ENCODE measurements at places on chromosomes 1 and 21.

GRCh38 chr1:208809876-208810275 is 565.7 kb upstream of the PLXNA2 start:
- no peak for DNase-seq

- DNase-seq = no peak
Measured at GRCh38 chr1:92186081-92186480, 31.6 kb upstream of the C1orf146 start.

DNA sequence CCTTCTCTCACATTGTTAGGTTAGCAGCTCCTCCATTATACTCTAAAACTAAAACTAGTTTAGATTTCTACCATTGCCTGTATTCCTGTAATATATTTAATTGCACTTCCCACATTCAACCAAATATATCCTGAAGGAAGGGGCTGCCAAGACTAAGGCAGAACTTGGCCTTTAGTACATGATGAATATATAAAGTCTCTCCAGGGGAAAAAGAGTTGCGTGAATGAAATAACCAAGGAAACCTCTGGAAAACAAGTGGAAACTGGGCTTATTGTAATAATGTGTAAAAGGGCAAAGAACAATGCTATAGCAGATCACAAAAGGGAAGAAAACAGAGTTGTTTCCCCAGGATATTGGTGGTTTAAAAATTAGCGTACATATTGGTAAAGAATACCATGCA is 1012.5 kb upstream of the PRMT6 start:
- DNase-seq = no peak

- DNase-seq = no peak
Measured at GRCh38 chr1:83055391-83056170, 943.4 kb downstream of the TTLL7 start.

- DNase-seq = no peak
Measured at GRCh38 chr1:203382026-203382425, 31.1 kb upstream of the FMOD start.

- DNase-seq = no peak
Measured at GRCh38 chr21:41023936-41024335, 144.0 kb upstream of the BACE2 start.

- no peak for DNase-seq
Measured at GRCh38 chr21:40057331-40057730, 190.1 kb downstream of the PCP4 start.

GRCh38 chr1:15184436-15185241 is 31.1 kb downstream of the TMEM51 start:
- DNase-seq = no peak

- DNase-seq = no peak
Measured at GRCh38 chr1:40431385-40431784, 18.9 kb upstream of the ZFP69B start.

DNA sequence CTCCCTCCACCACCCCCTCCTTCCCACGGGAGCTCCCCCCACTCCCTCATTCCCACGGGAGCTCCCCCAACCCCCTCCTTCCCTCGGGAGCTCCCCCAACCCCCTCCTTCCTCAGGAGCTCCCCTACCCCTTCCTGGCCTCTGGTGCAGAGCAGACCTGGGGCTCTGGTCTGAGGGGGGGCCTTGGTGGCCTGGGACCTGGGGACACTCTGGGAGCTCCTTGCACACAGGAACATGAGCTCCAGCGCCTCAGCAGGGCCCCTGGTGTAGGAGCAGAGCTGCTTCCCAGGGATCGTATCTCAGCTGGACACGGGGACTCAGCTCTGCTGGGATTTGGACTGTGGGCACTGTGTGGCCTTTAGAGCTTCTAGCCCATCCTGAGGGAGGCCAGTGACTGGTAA is 19.7 kb upstream of the PRSS38 start:
- DNase-seq = no peak

DNA sequence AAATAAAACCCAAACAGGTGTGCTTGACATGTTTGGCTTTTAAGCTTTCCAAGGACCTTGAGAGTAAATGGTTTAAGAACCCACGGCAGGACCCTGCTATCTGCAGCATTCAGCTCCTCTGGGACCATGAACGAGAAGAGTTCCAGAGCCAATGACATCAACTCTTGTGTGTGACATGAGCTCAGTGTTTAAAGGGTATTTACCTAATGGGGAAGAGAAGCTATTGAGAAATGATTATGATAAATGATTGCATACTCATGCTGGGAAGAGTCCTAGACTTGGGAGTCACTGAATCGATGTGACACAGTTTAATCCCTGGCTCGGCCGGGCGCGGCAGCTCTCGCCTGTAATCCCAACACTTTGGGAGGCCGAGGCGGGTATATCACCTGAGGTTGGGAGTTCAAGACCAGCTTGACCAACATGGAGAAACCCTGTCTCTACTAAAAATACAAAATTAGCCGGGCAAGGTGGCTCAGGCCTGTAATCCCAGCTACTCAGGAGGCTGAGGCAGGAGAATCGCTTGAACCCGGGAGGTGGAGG is 55.4 kb downstream of the KANK4 start:
- DNase-seq = no peak

DNA sequence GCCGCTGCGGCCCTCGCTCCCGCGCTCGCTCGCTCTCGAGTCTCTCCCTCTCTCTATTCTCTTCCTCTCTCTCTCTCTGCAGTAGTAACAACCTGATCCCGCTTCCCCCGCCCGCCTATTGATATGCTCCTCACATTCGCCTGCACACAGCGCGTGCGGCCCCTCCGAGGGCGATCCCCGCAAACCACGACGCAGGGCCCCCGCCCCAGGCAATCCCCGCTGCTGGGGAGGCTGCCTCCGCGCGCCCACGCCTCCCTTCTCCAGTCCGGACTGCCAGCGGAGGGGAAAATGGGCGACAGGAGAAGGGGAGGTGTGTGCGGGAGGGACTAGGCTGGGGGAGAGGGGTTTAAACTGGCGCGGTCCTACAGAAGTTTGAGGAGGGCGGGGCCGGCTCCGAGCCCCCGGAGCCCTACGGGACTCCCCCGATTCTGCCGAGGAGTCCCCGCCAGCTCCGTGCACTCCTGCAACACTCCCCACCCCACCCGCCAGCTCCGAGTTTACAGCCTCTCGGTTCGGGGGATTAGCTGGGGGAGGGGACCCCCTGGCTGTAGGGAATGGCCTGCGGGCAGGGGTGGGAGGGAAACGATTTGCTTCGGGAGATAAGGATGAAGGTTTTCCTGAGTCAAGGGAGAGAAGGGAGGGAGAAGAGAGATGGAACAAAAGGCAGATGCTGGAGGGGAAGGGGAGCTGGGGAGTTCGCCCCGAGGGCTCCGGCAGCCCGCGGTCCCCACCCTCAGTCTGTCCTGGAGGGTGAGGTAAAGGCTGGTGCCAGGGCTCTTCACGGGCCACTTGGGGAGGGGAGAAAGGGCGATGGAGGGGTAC is 66.6 kb downstream of the SYT2 start:
- no peak for DNase-seq

GRCh38 chr1:152473887-152474537 is 36.6 kb upstream of the LCE5A start:
- no peak for DNase-seq

DNA sequence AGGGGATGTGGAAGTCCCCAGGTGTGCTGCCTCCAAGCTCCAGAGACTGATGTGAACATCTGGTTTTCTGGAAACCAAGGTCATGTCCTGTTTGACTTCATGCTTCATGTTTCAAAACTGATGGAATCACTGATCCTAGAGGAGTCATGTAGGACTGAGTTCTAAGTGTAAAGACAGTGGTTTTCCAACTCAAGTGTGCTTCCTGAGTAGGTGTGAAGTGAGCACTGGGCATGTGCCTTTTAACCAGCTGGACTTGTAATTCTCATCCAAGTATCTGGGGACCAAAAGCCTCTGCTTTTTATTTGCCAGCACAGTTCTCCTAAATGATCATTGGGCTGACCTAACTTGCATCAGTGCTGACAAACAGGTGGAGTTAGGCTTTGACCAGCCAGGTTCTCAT is 36.9 kb downstream of the ABCA4 start:
- no peak for DNase-seq

DNA sequence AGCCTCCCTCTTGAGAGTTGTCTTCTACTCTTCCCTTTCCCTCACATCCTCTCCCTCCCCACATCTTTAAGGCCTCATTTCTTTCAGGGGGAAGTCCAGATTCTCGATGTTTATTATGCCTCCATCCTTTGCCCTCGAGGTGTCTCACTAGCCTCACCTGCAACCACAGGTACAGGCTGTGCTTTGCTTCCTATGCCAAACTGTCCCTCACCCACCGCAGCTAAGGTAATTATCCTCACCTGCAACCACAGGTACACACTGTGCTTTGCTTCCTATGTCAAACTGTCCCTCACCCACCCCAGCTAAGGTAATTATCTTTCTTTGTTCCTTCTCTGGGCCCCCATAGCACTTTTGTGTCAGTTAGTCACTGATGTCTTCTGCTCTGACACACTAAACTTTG is 328.1 kb upstream of the SNX7 start:
- DNase-seq = no peak

- no peak for DNase-seq
Measured at GRCh38 chr1:30307182-30307581, 416.2 kb downstream of the MATN1 start.

DNA sequence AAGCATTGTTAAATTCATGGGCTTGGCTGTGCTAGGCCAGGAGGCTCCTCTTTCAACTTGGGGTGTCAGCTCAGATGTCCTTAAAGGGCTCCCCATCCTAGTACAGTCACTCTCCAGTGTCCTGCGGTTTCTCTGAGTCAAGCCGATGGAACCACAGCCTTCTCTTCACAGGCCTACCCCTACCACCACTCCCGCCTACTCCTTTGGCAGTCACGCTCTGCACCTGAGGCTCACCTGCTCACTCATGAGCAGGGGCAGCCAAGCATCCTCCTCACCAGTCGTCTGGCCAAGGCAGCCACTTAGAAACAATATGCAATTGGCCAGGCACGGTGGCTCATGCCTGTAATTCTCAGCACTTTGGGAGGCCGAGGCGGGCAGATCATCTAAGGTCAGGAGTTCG is 3.6 kb downstream of the ACOT7 start:
- no peak for DNase-seq

DNA sequence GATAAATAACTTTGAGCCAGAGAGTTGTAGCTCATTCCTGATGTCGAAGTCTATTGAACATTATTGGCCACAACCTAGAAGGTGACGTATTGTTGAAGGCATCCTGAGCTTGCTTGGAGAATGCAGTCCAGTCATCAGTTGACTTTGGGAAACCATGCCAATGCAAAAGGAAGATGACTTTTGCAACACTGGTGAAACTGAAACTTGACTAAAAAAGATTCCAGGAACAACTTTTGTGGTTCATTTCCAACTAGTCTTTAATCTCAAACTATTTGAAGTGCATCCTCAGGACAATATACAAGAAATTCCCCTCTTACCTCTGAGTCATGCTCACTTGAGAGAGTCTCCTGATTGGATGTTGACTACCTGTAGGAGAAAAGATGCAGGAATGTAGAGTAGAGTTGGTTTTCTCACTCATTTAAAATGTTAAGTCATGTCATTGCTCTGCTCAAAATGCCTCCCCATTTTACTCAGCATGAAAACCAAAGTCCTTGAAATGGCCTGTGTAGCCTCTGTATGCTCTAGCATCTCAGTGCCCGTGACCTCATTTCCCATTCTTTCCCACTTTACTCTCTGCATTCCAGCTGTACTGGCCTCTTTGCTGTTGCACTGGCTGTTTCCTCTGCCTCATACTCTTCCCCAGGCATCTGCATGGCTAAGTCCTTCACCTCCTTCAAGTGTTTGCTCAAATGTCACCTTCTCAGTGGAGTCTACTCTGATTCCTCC is 24.4 kb upstream of the LEPR start:
- no peak for DNase-seq

GRCh38 chr1:80893115-80893514 is 907.6 kb upstream of the ADGRL2 start:
- DNase-seq = no peak

GRCh38 chr1:117295001-117295400 is 72.2 kb upstream of the MAN1A2 start:
- DNase-seq = no peak

- DNase-seq = no peak
Measured at GRCh38 chr1:238177960-238178645, 287.4 kb upstream of the ZP4 start.

GRCh38 chr1:111279144-111279543 is 11.5 kb upstream of the CHIA start:
- DNase-seq = no peak

DNA sequence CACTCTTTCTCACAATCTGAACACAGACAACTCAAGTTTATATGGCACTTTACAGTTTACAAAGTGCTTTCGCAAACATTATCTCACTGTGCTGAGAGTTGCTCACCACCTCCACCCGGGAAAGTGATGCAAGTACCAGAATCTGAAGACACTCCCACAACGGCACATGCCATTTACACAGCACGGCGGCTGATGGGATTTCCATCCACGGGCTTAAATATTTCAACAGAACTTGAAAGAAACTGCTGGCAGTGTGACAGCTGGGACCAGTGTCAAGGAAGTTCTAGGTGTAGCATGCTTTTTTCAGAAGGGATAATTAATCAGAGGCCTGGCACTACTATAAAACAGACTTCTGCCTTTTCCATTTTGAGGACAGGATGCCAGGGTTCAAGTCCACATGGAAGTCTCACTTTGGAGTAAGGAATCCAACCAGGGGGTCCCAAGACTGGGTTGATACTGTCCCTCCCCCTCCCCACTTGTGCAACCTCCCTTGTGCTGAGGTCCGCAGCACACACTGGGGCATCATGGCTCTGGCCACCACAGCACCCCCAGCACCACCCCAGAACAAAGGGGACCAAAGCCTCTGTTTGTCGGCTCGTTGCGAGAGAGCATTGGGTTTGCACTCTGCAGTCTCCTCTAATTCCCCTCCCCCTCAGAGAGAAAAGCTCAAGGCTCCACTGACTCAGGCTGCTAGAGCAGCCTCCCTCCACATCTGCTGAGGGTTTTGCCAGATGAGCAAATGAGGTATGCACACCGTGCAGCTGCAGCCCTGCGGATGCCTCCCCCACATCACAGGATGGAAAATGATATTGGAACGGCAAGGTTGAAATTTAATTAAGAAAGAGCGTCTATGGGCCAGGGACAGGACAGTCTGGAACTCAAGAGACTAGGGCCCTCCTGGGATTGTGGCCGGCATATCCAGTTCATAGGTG is 154.9 kb downstream of the TGFBR3 start:
- DNase-seq = no peak

- DNase-seq = no peak
Measured at GRCh38 chr1:232969799-232970198, 19.4 kb downstream of the NTPCR start.

DNA sequence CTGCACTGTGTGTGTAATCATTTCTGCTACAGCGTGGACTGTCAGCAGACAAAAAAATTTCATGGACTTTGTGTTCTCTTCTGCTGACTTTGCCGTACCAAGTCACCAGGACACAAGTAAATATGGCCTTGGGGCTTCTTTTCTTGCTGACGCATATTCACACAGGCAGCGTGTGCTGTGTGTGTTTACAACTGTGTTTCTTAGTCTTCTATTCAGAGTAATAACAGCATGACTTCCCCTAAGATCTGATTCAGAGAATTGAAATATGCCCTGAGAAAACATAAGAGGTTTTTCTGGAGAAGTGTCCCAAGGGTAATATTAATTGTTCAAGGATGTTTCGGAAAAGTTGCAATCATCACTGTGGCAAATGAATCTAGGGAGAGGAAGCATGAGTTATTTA is 47.1 kb upstream of the DYNLT5 start:
- DNase-seq = no peak

DNA sequence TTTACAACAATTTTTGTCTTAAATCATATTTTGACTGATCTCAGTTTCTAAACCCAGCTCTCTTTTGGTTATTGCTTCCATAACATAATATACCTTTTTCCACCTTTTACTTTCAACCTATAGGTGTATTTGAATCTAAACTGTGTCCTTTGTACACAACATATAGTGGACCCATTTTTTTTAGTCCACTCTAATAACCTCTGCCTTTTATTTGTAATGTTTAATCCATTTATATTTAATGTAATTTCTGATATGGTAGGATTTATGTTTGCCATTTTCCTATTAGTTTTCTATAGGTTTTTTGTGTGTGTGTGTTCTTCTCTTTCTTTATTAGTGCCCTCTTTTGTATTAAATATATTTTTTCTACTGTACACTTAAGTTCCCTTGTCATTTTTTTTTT is 22.4 kb upstream of the SLAMF1 start:
- DNase-seq = no peak
